Stimulated activated CD8-positive, alpha-beta memory T cell treated with anti-CD3 and anti-CD28 coated beads, Interleukin-4, amount 100 ng/mL, for 4 hours (primary cell): ENCODE measurements at places on chromosomes 6 and 20.

DNA sequence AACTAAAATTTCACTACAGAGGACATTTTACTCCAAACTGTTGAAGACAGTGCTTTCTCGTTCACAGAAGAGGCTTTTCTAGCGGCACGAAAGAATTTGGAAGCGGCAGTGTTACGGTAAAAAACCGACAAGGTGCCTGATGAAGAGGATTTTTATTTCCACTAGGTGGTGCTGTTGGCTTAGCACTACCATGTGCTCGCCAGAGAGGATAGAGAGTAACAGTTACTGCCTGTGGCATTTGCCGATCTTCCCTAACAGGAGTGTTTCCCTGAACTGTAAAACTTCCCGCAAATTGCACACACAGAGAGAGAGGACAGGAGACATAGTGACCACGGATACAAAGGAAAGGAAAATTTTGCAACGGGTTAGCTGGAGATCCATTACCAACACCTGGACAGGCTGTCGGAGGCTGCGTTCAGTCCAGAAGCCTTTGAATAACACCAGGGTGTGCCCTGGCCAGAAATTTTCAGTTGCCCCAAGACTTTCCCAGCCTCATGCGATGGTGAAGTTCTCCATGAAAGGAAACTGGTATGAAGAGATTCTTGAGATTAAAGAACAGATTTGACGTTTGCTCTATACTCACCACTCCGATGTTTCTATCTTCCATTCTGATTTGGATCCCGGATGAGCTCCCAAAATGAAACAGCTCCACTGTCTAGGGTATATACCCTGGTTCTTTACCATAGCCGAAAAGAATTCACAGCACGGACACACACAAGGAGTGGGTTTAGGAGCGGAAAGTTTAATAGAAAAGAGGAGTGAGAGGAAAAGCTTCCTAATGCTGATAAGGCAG is 48.1 kb downstream of the HLA-DPB1 start:
- no peak for DNase-seq

- no peak for DNase-seq
Observed at GRCh38 chr20:15166744-15167143, 829.3 kb upstream of the FLRT3 start.

DNA sequence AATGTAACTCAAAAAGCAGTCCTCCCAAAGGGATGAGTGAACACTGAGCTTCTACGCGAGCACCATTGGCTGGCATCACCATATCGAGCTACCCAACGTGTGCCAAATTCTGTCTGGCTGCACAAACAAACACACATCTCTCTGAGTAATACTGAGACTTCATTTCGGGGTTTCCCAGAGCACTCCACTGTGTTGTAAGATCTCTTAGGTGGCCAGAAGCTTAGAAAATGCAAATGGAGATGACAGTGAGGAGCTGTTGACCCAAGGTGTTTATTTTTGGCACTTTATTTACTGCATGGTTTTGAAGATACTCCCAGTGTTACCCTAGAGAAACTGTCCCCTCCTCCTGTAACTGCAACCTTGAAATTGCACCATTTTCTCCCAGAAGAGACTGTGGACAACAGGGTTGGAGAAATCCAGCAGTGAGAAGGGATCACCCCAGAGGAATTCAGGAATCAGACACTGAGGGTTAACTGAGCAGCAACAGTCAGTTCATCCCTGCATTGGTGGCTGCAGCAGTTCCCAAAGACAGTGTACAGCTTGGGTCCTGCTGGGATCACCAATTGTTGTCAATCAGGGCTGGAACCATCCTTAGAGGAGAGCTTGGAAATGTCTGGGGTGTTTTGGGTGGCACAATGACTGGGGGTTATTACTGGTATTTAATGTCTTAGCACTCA is 1.0 kb upstream of the RIPOR2 start:
- no peak for DNase-seq

DNA sequence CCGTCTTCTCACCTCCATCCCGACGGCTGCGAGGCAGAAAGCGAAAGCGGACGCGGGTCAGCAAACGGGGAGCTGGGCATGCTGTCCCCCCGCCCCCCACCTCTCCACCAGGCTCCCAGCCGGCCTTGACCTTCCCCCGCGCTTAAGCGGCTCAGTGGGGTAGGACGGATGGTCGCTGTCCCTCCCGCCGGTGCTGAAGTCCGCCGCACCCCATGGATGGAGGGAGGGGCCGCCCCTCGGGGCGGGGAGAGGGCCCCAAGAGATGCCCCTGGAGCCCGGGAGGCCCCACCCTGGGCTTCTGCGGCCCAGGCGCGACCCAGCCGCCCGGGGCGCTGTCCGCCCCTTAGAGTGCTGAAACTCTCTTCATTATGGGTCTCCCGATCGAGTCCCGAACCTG is at the start of gene KCNB1:
Gene KCNB1 (minus strand): TSS at position 48 of the 397 bp plus-strand sequence. CDS start 188 bp downstream, outside the sequence.
- DNase-seq = no peak

GRCh38 chr6:21869085-21869771 is 275.7 kb downstream of the SOX4 start:
- no peak for DNase-seq

DNA sequence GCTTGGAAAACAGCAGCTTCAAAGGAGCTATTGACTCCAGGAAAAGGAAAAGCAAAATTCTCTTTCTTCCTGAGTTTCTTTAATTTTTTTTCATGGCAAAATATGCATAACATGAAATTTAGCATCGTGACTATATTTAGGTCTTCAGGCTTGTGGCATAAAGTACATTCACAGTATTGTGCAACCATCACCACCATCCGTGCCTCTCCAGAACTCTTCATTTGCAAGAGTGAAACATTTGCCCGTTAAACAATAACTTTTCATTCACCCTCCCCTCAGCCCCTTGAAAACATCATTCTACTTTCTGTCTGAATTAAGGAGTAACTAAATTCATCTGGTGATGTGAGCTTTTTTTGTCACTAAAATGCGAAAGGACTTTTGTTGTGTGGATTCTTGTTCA is 251.7 kb downstream of the PHACTR1 start:
- no peak for DNase-seq

DNA sequence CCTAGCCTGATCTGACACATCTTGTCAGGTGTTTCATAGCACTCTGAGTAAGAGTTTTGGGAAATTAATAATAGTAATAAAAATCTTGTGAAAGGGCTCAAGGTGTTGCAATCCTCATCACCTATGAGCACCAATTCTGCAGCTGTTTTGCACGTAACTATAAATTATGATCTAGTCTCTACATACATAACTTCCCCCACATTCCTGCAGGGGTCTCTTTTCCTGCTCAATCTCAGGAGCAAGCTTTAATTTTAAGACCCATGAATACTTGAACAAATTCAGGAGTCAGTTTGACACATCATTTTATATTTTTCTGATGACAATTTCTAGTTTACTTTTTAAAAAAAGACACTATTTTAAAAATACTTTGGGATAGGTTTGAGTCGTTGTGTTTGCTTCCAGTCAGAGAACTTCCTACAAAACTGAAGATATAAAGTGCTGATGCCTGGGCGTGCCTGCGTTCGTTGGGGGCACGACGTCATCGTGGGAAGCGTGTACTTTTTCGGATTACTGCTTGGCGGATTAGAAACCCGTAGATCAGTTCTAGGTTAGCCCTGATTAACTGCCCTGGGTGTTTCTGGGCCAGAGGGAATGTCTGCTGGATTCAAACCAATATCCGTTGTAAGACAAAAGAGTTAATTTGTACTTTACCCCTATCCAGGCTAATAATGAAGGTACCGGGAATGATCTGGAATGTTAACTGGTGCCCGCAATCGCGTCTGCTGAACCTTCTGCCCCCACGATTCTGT is 1.0 kb upstream of the E2F3 start:
- DNase-seq = peak; percentile 19

DNA sequence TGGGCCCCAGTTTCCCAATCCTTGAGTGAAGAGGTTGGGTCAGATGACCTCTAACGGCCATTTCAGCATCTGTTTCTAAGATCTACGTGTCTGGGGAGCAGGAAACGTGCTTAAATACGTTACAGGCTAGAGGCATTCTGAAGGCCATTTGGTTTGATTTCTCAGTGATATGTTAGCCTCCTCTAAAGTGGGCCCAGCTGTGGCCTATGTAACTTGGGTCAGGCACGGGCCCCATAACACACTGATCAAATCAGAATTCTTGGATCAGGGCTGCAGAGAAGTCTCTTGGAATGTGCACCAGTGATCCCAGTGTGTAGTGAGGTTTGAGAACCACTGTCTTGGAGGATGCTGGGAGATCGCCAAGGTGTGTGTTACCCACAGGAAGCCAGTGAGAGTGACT is 36.1 kb upstream of the TGM3 start:
- no peak for DNase-seq

DNA sequence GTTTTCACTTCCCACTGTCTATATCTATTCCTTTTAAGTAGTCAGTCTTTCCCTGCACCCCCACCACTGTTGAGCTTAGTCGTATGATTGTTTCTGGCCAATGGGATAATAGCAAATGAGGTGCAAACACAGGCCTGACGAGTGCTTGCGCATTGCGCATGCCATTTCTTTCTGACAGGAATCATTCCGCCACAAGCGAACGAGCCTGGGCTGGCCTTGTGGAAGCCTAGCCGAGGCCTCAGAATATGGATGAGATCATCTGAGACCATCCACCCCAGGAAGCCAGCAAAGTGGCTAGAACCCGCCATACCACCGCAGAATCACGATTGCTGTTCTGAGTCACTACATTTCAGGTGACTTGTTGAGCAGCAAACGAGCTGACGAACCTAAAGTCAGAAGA is 52.2 kb upstream of the PRL start:
- DNase-seq = no peak

- no peak for DNase-seq
Observed at GRCh38 chr6:121008553-121008952, 325.7 kb downstream of the TBC1D32 start.

DNA sequence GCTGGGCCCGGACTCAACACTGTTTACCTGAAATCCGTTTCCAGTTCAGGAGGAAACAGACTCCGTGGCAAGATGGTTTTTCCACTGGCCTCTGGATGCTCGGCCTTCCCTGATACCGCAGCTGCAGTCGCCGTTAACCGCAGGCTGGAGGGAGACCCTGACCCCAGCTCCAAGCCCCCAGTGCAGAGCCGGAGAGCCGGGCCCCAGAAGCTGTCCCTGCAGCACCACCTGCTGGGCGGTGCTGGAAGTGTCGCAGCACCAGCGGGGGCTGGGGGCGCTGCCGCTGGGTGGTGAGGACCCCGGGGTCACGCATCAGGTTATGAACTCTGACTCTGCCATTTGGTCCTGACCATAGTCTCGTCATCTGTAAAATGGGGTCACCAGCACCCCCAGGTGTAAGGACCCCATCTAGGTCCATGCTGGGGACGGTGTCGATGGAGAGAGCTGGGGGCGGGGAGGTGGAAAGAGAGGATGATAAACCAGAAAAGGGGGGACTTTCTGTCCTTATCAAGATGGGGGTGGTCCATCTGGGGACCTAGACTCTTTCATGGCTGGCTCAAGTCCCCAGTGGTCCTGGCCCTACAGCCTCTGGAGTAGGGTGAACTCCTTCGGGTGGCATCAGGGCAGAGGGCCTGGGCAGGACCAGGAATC is 20.8 kb upstream of the CHRNA4 start:
- no peak for DNase-seq
